ENCODE measurements at places on chromosomes 4 and X.

DNA sequence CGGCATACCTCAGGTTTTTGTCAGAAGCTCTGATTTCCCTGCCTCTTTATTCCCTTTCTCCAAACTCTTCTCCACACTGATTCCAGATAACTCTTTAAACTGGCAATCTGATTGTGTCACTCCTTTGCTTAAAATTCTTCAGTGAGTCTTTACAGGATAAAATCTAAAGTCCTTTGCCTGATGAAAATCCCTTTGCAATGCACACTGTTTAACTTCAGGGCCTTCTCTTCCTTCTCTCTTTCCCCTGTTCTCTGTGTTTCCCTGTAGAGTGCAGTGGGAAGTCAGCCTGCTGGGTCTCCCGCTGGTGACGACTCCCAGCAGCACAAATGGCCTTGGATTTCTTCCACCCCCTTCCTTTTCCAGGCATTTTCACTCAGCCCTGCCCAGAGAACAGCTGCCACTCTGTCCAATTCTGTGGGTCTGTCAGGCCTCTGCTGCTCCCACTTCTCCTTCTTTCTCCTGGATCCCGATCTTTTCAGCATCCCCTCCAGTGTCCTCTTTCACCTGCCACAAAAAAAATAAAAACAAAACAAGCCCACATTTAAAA is 189.9 kb upstream of the NWD2 start:
- no peak for DNase-seq

GRCh38 chr4:146439999-146440398 is 81.7 kb downstream of the SLC10A7 start:
- DNase-seq = no peak

GRCh38 chr4:120472447-120473131 is 405.9 kb upstream of the MAD2L1 start:
- no peak for DNase-seq

GRCh38 chrX:4043951-4044350 is 330.5 kb upstream of the PRKX start:
- no peak for DNase-seq

DNA sequence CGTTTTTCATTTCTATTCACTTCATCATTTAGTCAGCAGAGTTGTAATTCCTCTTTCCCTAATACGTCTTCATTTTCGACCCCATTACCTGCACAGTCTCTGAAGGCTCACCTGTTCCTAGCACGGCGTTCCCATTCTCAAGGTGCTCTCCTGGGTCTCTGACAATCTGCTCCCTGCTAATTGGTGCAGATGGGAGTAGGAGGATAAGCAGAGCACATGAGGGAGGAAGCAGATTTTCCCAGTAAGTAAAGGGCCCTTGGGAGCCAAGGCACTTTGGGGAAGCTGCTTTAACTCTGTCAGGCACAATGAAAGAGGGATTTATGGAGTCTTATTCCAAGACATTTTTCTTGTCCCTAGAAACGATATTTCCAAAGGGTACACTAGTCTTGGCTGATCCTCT is 466.4 kb downstream of the STIM2 start:
- DNase-seq = no peak

- DNase-seq = no peak
Observed at GRCh38 chr4:58734030-58734674, 1624.0 kb upstream of the IGFBP7 start.

GRCh38 chr4:155666344-155667221 is at the start of gene GUCY1A1:
TSS of gene GUCY1A1 (plus strand) at chr4:155666848. CDS start at chr4:155696868, 30,020 bp downstream.
- no peak for DNase-seq

DNA sequence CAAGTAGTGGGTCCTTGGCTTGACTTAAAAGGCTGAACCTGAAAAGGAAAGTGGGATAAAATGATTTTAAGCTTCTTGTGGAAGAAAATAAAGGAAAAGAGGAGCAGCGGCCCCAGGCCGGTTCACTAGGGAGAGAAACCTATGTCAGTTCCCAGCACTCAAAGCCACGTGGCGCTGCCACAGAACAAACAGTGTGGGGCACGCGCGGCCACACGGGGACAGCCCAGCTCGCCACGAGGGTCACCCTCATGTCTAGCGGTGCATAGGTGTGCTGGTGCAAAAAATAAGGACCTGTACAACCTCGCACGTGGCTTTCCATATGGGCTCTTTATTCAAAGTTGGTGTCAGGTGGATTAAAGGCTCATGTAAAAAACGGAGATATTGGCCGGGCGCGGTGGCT is 17.1 kb downstream of the MSANTD1 start:
- DNase-seq = no peak

DNA sequence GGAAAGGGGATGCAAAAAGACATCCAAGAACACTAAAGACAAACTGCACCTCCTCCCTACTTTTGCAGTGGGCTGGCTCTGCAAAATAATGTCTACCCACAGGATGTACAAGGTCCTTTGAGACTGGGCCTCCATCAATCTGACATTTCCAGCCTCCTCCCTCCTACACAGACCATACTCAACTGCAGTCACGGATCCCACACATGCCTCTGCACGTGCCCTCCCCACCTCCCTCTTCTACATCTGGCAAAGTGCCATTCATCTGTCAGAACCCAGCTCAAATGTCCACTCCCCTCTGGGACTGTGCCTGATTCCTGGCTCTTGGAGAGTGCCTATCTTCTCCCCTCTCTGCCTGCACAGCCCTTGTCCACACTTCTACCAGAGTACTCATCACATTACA is 50.3 kb downstream of the CHRDL1 start:
- DNase-seq = no peak

GRCh38 chr4:154778264-154778663 is 2.8 kb upstream of the RBM46 start:
- DNase-seq = no peak

DNA sequence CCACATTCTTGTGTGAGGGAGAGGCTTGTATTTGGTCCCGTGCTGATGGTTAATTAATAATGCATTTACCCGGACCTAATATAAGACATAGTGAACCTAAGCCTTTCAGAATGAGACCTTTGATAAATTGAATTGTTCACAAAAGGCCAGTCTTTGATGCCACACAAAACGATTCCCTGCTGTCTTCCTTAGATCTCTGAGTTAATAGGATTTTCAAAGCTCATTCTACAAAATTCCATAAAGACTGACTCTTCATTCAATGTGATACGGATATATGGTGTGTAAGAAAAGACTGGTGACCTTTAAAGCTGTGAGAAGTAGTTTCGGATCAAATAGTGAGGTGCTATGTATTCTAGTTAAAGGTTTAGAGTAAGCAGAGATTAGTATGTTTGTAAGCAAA is 254.3 kb downstream of the PDHA2 start:
- no peak for DNase-seq

- DNase-seq = no peak
Observed at GRCh38 chrX:17433965-17434364, 59.0 kb downstream of the NHS start.

DNA sequence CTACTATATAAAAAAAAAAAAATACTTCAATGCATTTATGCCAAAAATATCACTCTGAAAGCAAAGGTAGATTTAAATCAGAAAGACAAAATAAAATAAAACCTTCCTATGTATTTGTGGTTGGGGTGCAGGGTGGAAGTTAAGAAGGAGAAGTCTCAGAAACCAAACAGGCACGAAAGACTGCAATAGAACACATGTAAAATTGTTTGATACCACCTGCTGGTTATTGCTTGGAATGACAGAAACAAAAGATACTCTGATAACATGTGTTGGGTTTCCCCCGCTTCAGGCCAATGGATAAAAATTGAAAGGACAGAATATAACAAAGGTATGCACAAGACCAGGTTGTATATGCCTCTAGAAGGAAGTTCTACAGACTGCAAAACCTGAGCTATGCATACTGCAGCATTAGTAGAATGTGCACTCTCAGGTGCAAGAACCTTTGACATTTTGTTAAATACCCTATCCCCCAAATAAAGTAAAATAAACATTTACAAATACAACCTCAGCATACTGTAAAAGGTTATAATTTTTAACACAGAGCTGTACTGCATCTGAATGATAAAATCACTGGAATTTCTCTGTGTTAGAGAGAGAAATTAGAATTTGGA is 118.8 kb downstream of the GABRA2 start:
- DNase-seq = no peak

DNA sequence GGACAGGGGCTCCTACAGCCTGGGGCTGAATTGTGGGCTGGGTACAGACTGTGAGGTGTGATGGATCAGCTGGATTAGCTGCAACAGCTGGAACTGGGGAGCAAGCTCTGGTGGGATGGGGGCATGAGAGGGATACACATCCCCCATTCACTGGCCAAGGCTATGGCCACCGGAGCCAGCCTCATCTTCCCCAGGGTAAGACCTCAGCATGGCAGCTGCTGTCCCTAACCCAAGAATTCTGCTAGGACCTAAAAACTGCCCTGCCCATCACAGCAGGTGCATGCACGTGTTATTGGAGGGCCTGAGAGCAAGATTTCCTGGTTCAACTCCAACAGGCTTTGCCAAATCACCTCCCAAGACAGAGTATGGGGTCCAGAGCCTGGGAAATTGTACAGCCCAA is 258.6 kb upstream of the AGTR2 start:
- no peak for DNase-seq
